Stimulated activated CD8-positive, alpha-beta memory T cell treated with anti-CD3 and anti-CD28 coated beads, Interleukin-7, amount 100 ng/mL, for 24 hours (primary cell): ENCODE measurements at places on chromosomes 6 and 20.

- no peak for DNase-seq
These were observed 48.4 kb upstream of the ZNF337 start for GRCh38 chr20:25745100-25745499.

GRCh38 chr6:44228031-44228430 is 4.6 kb downstream of the SLC29A1 start:
- DNase-seq = no peak

DNA sequence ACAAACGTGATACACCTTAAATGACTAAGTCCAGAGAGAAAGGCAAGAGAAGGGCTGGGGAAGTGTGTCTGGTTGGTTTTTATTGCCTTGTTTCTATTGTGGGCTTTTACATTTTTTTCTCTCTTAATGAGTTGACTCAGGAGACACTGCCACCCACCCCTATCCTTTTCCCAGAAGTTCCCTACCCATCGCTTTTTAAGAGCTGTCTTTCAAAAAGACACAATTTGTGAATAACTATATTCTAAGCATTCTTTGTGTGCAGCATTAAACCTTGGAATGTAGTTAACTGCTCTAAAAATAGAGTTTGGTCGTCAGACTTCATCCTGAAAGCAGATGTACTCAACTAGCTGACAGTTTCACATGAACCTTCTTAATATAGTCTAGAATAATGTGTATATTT is 174.9 kb downstream of the ISM1 start:
- DNase-seq = no peak

DNA sequence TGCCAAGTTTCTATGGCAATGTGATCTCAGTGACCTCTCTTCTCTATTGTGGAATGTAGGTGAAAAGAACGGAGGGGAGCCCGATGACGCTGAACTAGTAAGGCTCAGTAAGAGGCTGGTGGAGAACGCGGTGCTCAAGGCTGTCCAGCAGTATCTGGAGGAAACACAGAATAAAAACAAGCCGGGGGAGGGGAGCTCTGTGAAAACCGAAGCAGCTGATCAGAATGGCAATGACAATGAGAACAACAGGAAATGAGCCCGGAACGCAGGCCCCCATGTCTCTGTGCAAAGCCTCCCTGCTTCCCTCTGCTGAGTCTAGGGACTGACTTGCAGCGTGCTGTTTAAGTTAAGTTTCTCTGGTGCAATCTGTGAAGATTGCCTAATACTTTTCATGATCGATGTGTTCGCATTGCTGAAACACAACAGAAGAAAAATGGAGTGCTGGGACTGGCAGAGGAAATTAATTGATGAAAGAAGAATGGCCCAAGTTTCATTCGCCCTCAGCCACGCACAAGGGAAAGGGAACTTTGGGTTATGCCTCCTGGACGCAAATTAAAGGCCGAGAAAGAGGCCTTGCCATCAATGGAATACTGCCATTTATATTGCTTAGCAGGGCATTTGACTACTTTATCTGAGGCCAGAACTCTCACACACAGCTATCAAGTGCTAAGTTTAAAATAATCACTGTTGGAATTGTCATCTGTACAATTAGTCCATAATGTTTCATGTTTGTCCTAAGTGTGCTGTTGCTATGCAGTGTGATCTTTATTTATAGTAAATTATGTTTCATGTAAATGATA is 146.4 kb downstream of the AKAP7 start:
- DNase-seq = peak; percentile 12

DNA sequence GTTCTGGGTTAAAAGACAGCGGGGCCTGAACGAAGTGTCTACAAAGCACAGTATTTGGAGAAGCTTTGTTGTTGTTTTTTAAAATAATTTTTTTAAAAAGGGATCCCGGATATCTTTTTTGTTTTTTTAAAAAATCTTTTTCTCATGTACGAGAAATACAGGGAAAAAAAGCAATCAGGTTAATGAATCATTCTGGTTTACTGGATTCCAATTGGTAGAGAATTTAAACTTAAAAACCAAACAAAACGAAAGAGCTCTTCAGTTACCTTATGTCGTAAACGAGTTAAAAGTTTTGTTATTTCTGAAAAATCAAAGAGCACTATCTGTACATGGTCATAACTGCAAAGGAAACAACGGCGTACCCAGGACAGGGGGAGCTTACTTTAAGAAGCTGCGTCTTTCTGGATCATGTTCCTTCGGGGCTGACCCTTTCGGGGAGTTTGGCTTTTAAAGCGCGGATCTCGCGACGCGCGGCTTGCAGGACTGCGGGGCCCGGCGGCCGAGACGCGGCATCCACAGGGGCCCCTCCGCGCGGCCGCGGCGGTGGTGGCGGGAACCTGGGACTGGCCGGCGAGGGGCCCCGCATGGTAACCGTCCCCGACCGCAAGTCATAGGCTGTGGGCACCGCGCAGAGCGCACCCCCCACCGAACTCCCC is 927 bp downstream of the IL20RA start:
- no peak for DNase-seq

DNA sequence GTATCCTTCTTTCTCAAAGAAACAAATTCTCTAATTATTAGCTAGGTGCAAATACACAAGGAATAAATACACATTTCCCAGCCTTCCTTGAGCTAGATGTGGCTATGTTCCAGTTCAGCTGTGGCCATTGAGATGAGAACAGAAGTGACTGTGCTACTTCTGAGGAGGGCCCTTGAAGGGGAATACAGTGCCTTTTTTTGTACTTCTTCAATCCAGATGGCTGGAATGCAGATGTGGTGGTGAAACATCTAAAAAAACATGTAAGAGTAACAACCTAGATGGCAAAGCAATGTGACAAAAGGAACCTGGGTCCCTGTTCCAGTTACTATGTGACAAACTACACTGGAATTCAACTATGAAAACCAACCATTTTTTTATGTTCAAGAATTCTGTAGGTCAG is 115.4 kb upstream of the DST start:
- DNase-seq = no peak

GRCh38 chr20:2524709-2525506 is 11.5 kb upstream of the TMC2 start:
- no peak for DNase-seq

GRCh38 chr6:130787726-130788500 is 39.3 kb upstream of the SMLR1 start:
- no peak for DNase-seq

GRCh38 chr6:128738112-128738511 is 144.8 kb upstream of the LAMA2 start:
- DNase-seq = no peak

DNA sequence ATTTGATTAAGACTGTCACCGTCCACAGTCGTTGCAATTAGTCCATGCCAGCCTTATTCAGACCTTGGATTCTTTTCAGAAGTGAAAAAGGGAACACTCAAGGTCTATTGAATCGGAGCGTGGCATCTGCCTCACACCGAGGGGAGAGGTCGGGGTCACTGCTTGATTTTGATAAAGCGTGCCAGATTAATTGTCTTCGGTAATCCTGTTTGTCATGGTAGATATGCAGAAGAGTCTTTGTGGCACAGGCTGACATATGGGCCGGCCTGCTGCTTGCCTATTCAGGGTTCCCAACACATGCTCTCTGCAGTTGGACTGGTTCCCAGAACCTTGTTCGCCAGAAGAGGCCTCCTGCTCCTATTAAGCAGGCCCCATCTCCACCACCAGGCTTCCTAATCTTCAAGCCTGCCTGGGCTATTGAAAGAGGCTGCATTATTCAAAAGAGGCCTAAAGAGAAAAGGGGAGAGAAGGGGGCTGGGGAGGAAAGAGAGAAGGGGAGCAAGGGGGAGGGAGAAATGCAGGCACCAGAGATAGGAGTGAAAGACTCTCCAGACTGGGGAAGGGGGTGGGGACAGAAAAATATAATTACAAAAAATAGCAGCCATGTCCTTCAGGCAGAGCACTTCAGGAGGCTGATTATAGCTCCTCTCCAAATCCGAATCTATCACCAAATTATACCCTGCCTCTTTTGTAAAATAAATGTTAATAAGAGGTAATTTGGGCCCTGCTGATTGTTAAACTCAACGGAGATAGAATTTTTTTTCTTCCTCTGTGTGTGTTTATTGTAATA is 611.3 kb downstream of the HDGFL1 start:
- no peak for DNase-seq

GRCh38 chr6:158832026-158832425 is 12.9 kb upstream of the EZR start:
- no peak for DNase-seq

GRCh38 chr6:14735956-14736486 is 509.8 kb upstream of the JARID2 start:
- DNase-seq = no peak

DNA sequence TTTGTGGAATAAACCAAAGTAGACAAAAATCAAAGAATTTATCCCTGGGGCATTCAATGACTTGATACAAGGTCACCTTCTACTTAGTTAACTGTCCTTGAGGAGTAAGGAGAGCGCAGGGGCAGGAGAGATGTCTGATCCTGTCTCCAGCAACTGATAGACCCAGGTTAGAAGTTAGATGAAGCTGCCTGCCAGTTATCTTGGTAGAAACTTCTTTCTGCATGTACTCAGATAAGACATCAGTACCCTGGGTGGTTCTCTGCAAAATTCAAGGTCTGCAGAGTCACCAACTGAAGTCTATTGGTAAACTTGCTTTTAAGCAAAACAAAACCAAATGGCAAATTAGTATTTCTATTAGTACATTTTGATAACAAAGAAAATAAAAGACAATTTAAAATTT is 2.7 kb downstream of the SGK1 start:
- no peak for DNase-seq
